Dorsolateral prefrontal cortex (tissue), 122 donors: ENCODE measurements at places on chromosomes 6 and 20. TPM values are rescaled to one million over a fixed set of nuclear protein-coding genes. Genes with fewer than 3 reads are reported as not detected.

DEFB121 gene
- total RNA-seq, result not detected

GNAS-AS1 gene
- total RNA-seq, result 0.94 TPM

SLC32A1 gene
- 20.5 TPM for total RNA-seq

YTHDF1 gene
- 36.5 TPM for total RNA-seq

PROKR2 gene
- total RNA-seq, result 2.1 TPM

FNDC1 gene
- total RNA-seq, result 0.18 TPM

AP5S1 gene
- total RNA-seq, result 17.3 TPM

DEFB129 gene
- not detected for total RNA-seq

LST1 gene
- 18.2 TPM for total RNA-seq

UNC5CL gene
- total RNA-seq, result 1.2 TPM

DNA sequence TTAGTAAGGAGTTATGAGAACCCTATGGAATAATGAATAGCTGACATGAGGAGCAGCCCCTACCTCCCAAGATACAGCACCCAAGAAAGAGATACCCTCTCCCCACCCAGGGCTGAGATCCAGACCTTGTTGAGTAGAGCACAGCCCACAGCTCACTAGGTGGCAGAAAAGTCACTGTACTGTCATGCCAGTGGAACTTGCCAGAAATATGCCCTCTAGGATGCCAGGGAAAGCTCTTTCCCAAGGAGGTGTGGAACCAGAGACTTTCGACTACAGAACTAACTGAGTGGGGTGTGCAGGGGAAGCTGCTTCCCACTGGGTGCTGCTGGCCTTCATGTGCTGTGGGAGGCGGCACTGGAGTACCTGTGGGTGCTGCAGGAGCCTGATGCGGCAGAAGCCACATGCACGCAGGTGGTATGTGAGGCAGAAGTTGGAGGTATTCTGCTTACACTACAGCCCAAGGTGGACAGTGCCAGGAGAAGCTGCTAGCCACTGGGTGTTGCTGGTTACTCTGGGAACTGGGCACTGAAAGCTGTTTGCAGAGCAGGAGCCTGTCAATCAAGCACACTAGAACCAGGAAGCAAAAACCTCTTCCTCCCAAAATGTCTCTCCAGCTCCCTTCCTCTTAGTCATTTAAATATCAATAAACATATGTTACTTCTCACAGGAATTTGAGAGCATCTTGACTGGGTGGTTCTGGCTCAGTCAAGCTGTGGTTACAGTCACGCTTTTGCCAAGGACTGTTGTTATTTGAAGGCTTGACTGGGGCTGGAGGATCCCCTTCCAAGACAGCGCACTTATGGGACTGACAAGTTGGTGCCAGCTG, 17.8 kb downstream of the ARMC12 start:
- no peak for DNase-seq

DNA sequence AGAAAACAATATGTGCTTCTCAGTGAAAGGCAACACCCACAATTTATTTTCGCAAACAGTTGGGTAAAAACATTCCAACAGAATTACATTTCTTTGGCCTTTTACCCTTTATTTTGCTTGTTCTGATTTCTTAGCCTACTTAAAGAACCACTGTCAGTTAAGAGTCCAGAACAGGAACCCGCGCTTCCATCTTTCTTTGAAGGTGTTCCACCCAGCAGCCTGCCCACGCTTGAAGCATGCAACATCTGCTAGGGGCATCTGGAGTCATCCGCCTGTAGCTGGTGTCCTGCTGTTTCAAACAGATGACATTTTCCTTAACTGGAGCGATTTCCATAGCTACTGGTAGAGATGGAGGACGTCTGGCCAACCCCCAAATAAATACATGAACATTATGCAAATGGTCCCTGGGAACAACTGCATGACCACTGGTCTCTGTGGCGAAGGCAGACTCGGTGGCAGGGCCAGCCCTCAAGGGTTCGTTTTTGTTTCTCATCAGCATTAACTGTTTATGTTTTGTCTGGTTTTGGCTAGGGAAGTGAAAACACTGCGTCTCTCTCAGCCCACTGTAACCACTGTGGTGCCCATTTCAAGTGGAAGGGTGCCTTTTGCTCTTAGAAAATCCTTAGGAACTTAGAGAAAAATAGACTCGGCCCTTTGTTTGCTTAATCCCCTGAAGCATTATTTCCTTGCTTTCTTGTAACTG, 51.6 kb downstream of the LAMA4 start:
- DNase-seq, result no peak

- no peak for DNase-seq
Measured at GRCh38 chr6:110389689-110390382, 25.5 kb downstream of the DDO start.

GRCh38 chr6:14197118-14197517, 79.5 kb downstream of the CD83 start:
- DNase-seq, result no peak

DNA sequence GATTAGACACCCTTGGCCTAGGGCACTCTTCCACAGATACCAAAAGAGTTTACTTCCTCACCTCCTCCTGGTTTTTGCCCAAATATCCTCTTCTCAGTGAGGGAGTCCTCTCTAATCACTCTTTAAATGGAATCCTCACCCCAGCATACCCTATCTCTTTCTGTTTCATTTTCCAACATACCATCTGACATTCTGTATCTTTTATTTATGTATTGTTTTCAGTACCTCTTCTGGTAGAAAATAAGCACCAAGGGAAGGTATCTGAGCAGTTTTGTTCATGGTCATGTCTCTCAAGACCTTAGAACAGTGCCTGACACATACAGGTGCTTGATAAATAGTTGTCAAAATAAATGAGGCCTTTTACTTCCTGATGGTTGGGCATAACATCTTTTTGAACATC, 55.1 kb downstream of the KIAA0408 start:
- DNase-seq, result no peak

GRCh38 chr6:137475103-137475502, 19.1 kb downstream of the OLIG3 start:
- DNase-seq, result no peak

GRCh38 chr6:7047966-7048365, 59.8 kb upstream of the RREB1 start:
- DNase-seq, result no peak

- DNase-seq, result no peak
Measured at GRCh38 chr20:58645412-58645968, 5.6 kb upstream of the STX16 start.

DNA sequence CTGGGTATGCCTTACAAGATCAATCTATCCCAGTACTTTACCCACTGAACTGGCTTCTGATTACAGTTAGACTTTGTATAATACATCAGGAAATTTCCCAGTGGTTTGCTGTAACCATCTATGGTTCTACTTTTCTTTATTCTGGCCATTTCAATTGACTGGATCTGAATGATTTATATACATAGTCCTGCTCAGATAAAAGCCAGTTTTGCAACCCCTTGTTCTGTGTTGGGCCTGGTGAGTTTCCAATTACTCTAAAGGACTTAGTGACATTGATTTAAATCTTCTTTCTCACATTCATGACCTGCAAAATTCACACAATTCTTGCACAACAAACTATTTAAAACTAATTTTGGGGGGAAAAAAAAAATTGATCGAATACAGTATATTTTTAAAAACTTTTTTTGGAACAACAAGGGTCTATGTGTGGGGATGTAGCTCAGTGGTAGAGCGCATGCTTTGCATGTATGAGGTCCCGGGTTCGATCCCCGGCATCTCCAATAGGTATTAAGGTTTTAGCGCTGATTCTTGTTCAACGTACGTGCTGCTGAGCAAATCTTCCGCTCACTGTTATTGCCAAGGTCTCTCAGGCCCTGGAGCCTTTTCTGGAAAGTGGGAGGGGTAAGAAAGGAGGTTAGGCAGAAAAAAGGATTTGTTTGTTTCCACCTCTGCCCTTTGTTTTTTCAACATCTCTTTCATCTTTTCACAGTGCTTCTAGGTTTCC, 117.5 kb downstream of the GPX5 start:
- DNase-seq, result no peak

DNA sequence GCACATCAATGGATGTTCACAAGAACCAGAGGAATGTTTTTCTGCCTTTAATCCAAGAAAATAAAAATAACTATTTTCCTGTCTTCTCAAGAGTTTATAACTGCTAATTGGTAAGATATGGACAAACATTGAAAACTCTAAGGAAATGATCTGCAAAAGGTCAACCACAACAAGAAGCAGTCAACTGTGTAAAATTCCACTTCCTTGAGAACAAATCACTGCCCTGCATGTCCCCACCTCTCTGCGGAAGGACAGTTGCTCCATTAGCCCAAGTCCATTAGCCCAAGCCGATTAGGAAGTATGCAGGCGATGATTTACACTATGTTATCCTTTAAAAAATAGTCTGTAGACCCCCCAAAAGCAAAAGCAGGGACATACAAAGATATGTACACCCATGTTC, 27.6 kb downstream of the SLC22A23 start:
- no peak for DNase-seq

- no peak for DNase-seq
Measured at GRCh38 chr6:157471895-157472686, 91.1 kb downstream of the ZDHHC14 start.

GRCh38 chr6:111230351-111231089, 143.2 kb downstream of the SLC16A10 start:
- no peak for DNase-seq

GRCh38 chr6:116327803-116328527, 42.8 kb upstream of the DSE start:
- DNase-seq, result no peak

- no peak for DNase-seq
Measured at GRCh38 chr6:166413491-166413951, 30.8 kb upstream of the MPC1 start.

DNA sequence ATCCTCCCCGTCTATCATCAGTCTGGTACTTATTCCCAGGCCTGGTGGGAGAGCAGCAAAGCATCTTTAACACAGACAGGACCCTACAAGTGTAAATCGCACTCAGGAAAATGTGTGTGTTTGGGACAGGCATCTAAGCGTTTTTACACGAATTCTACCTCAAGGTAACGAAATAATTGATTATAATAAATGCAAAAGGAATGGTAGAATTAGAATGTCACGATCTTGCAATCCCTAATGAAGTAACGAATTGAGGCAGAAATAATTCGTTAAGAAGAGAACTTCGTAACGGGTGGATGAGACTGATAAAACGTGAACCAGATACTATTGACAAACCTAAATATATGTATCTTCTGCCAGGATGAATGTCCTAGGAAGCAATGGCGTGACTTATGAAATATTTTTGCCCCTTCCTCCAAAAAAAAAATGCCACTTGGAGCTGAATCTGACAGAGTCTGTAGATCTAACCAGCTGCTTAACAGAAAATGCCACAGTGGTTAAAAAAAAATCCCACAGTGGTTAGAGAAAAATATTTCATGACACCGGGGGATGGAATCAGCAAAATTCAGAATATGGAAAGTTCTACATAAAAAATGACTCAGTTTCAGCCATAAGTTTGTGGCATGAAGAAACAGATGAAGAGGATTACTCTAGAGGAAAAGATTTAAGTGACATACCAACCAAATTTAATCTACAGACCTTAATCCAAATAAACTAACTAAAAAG, 68.7 kb downstream of the F13A1 start:
- no peak for DNase-seq

DNA sequence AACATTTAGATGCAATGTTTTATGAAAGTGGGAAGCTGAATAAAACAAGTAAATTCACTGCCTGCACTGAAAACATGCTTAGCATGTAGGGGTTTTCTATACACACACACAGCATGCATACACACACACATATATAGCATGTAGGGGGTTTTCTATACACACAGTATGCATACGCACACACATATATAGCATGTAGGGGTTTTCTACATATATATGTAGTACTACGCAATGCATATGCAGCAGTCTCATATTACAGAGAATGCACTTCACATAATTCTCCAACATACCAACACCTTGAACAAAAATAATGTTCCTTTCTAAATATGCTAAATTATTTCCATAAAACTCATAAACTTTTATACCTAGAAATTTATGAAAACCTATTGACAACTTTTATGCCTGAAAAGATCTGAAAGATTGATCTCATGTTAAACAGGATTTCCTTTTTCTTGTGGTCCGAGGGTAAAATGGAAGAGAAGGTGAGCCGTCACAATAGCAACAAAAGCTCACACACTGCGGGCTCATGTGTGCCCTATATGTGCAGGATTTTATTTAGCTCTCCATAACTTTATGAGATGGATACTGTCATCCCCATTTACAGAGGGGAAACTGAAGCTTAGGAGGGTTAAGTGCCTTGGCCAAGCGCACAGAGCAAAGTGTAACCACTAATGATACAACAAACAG, 81.9 kb upstream of the TULP1 start:
- DNase-seq, result no peak

- no peak for DNase-seq
Measured at GRCh38 chr6:38035478-38035877, 216.0 kb downstream of the ZFAND3 start.

DNA sequence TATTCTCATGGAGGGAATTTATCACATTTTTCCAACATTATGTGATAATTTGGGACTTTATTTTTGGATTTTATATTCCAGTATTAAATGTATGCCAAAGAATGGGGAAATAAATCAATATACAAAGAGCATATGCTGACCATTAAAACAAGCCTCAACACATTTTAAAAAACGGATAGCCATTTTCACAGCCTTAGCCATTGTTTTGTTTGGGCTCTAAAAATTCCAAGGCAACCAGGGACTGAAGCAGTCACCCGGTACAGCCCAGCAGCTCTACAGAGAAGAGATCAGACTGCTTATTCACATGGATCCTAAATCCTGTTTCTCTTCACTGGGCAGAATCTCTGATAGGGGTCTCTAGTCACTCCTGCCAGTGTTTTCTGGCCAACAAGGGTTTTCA, 150.2 kb upstream of the OGFRL1 start:
- DNase-seq, result no peak

- DNase-seq, result no peak
Measured at GRCh38 chr20:5608442-5609161, 141.6 kb upstream of the SHLD1 start.

DNA sequence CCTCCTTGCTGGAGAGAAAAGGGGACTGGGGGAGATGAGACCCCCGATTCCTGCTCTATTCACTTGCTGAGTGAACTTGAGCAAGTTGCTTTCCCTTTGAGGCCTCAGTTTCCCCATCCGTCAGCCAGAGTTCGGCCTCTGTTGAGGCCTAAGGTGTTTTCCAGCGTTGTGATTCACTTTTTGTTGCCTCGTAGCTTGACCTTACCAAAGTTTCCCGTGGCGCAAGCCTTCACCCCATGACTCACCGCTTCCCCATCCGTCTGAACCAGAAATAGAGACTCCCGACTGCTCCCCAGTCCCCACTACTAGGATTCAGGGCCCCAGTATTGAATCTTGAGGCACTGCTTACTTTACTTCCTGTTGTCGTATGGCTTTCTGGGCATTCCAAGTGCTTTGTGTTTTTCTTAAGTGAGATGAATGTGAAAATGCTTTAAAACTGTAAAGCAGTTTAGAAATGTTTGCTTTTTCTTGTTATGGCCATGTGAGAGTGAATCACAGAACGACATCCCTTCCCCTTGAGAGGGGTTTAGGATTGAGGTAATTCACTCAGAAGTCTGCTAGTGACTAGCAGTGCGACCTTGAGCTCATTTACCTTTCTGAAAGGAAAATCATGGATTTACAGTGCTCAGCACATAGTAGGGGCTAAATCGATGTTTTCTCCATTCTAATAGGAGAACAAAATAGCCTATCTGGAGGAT, 1.2 kb downstream of the CHMP4B start:
- no peak for DNase-seq

GRCh38 chr6:111711984-111712752, 106.5 kb upstream of the TRAF3IP2 start:
- DNase-seq, result no peak

GRCh38 chr20:48761023-48761785, 66.6 kb downstream of the PREX1 start:
- no peak for DNase-seq

GRCh38 chr6:3289664-3290055, 30.9 kb downstream of the PSMG4 start:
- no peak for DNase-seq

- no peak for DNase-seq
Measured at GRCh38 chr20:15061061-15061430, 723.6 kb upstream of the FLRT3 start.
